ENCODE measurements at places on chromosomes 6 and 20.
A peak's percentile ranks its signal among the peaks of the same experiment; 100 is the strongest.

GRCh38 chr6:156699017-156699421 is 78.2 kb upstream of the ARID1B start:
- peak; percentile 13 for DNase-seq

- DNase-seq = peak; percentile 91
Observed at GRCh38 chr6:47168180-47168579, 126.0 kb upstream of the ADGRF1 start.

DNA sequence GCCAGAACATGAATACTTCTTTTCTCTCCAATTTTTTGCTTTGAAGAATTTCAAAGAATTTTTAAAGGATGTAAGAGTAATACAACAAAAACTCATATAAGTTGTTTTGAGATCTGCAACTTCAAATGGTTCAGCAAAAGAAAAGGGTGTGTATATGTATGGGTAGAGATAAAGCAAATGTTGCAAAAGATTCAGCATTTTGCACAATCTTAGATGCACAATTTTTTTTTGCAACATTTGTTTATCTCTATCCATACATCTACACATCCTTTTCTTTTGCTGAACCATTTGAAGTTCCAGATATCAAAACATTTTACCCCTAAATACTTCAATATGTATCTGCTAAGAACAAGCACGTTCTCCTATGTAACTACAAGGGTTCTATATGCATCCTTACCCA is 47.4 kb upstream of the FAM83C start:
- DNase-seq = no peak

GRCh38 chr20:20229595-20229994 is 138.3 kb upstream of the INSM1 start:
- no peak for DNase-seq

- DNase-seq = no peak
Observed at GRCh38 chr6:107800564-107801164, 23.4 kb downstream of the SCML4 start.

- no peak for DNase-seq
Observed at GRCh38 chr6:111027219-111027618, 45.4 kb downstream of the RPF2 start.

DNA sequence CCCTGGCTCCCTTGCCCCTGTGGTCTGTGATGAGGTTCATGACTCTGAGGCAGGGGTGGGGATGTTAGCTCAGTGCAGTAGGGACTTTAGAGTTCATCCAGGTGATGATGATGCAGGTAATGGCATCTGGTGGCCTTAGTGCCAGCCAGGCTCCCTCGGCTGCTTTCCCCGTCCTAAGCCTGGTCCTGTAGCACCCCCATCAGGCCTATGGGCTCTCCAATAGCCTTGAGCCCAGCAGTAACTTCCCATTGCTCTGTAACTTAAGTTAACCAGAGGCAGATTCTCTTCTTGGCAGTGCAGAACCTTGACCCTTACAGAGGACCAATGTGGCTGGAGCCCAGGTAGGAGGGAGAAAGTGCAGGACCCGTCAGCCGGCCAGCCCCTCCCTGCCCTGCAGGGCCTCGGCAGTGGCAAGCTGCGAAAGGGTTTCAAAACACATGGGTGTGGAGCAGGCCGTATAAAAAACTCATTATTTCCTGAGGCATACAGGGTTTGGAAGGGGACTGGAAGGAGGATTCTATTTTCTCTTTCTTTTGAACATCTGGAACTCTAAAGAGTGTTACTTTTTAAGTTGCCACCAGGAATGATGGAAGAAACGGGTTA is 406.9 kb downstream of the CDH26 start:
- DNase-seq = no peak

DNA sequence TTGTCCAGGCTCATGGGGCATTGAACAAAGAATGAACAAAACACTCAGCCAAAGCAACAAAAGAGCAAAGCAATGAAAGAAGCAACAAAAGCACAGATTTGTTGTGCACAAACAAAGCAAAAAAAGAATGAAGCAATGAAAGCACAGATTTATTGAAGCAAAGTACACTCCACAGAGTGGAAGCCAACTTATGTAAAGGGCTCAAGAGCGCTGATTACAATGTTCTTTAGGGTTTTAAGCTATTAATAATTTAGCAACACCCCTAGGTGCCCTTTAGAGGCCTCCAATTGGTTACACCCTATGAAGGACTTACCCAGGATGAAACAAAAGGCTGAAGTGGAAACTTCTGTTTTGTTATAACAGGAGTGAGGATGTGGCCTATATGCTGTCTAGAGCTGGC is 179.2 kb upstream of the PROKR2 start:
- no peak for DNase-seq

DNA sequence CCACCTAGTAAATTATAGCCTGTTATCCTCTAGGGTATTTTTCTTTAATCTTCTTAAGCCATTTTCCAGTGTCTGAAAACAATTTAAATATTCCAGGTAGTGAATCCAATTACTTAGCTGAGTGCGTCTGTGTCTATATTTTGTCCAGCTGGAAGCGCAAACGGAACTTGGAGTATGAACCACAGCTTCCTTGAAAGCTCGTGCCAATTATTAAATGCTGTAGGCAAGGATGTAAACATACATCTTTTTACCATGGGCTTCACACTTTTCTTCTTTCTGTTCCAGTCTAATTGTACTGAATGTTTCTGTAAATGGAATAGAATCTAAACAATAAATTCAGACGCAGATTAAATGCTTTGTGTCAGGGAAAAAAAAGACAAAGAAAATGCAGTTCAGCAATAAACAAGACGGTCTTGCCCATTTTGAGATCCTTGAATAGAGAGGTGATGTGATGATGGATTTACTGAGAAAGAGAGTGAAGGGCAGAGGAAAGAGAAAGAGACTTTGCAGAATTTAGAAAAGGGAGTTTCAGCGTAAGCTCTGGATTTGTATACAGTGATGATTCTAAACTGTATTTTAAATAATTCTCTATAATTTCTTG is 1.9 kb downstream of the PLCB1 start:
- DNase-seq = no peak

DNA sequence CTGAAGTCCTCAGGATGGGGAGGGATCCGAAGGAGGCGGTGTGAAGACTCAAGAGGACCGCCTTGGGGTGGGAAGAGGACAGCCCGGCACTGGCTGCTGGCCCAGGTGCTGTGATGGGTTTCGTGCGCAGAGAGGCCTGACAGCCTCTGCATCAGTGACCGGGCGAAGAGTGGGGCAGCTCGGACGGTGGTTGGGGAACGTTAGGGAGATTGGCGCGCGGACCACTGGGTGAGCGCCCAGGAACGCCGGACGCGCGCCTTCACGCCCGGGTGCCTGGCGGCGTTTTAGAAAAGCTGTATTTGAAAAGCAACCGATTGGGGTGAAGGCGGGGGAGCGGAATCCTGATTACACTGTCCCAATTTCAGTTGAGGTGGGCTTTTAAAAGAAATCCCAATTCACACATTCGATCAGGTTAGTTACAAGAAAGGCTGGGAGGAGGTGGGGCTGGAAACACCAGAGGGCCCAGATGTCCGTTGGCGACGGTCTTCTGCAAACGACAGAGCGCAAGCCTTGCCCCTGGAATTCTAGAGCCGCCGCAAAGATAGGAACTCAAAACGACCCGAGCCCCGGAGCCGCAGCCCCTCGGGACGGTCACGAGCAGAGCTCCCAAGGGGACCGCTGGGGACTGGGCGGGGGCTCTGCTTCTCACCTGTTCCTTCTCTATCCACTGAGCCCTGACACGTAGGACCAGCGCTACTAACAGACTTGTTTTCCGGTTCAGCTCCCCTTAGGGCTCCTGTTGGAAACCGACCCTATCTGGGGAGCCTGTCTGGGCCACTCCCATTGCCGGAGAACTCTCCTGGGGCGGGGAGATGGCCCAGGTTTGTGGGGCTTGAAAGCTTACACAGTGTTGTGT is 8.5 kb upstream of the TRIM40 start:
- DNase-seq = no peak

DNA sequence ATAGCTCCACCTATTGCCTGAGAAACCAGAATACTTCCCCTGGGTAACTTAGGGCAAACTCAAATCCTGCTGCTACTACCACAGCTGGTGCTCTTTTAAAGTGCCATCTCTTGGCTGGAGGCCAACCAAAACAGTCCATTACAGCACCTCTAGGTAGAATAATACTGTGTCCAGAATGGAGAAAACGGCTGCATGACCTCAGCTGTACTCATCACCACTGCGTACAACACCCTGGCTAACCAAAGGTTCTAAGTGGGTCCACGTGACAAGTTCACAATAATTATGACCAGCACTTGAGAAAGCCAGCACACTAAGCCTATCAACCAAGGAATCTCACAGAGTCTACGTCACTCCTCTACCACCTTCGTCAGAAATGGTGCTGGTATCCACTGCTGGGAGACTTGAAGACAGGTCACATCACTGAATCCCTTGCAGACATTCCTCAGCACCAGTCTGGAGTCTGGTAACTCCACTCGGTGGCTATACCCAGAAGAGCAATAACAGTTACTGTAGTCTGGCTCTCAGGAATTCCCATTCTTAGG is 40.9 kb upstream of the PKIB start:
- DNase-seq = no peak

GRCh38 chr6:33428224-33428965 is 8.5 kb downstream of the SYNGAP1 start:
- DNase-seq = peak; percentile 53

DNA sequence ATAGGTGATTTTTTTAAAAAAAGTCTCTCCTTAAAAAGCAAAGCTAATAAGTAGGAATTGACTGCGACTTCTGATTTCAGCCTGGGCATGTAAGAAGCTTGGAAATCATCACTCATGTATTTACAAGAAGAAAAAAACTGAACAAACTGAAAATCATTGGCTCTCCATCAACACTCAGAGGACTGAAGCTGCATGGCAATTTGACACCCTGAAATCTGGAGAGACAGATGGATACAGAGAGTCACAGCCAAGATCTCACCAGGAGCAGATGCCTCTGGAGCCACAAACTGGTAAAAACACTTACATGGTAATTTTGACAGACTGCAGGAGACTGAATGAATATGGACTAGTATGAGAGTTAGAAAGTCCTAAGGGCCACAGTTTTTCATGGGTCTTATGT is 191.2 kb upstream of the TCF21 start:
- peak; percentile 16 for DNase-seq

DNA sequence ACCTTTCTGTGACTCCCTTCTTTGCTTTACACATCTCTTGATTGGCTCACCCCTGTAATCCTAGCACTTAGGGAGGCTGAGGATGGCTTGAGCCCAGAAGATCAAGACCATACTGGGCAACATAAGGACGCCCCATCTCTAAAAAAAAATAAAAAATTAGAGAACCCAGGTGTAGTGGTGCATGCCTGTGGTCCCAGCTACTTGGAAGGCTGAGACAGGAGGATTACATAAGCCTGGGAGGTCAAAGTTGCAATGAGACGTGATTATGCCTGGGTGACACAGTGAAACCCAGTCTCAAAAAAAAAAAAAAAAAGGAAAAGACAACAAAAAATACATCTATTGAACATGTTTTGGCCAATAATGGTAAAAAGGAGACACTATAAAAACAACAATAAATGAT is 37.8 kb downstream of the CHD6 start:
- no peak for DNase-seq

DNA sequence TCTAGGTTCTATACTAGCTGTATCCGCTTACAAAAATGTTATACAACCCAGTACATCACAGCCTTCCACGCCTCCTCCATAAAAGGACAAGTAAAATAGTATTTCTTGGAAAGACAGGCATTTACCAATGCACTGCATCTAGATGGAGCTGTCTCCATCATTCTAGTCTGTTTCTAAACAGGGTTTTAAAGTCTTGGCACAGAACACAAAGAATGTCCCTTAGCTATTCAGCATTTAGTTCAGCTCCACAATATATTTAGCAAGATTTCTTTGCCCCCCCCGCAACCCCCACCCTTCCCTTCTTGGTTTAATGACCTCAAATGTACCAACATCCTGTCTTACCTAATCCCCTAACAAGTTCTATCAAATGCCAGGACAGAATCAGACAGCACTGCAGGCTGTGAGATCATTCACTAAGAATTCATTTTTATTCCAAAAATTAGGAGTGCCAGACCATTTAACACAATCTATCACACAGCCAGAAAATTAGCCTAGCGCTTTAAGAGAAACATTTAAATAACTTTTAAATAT is 198.6 kb downstream of the BACH2 start:
- peak; percentile 86 for DNase-seq
